Frontal cortex (tissue), 4 donors: ENCODE measurements at places on chromosomes 6 and 20. TPM values are rescaled to one million over a fixed set of nuclear protein-coding genes. Genes with fewer than 3 reads are reported as not detected.

DNA sequence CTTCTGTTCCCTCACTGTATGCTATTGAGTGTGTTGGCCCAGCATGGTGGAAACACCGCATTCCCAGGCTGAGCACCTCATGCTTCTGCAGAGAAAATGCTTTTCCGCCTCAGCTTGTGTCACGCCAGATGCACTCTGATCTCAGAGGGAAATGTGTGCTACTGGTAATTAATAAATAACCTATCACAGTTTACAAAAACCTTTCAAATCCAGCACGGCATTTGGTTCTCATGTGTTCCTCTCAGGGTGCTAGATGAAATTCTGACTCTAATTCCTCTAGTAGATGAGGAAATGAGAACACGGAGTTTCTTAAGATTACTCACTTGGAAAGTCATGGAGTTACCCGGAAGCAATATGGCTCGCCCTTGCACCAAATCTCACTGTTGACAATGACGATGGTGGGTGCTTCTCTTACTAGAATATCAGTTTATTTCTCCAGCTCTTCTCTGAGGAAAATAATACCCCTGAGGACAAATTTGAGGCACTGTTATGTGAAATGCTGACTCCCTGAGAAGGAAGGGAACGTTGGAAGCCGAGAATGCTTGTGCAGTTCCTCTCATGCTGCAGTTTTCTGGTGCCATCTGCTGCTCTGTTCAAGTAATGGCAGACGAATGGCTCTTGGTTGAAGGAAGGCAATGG lies 116.6 kb downstream of the RNF144B start:
- peak; percentile 18 for DNase-seq

DNA sequence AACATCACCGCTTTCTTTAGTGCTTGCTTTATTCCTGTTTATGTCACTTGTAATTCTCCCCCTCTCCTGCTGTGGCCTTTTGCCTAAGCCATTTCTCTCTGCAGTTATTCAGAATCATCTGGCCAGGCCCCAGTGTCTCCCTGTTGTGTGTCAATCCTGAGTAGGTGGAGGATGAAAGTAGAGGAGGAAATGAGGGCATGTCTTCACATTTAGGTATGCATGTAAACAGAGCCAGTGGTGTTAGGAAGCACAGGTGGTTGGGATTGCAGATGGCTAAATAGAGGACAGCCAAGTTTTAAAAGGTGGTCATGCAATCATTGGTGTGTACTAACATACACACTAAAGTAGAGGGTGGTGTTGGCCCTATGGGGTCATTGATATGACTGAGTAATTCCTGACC lies 5.2 kb downstream of the PRSS35 start:
- DNase-seq = no peak

MICA gene
- 0.82 TPM for total RNA-seq

RPRD1B gene
- 39.1 TPM for total RNA-seq

DNA sequence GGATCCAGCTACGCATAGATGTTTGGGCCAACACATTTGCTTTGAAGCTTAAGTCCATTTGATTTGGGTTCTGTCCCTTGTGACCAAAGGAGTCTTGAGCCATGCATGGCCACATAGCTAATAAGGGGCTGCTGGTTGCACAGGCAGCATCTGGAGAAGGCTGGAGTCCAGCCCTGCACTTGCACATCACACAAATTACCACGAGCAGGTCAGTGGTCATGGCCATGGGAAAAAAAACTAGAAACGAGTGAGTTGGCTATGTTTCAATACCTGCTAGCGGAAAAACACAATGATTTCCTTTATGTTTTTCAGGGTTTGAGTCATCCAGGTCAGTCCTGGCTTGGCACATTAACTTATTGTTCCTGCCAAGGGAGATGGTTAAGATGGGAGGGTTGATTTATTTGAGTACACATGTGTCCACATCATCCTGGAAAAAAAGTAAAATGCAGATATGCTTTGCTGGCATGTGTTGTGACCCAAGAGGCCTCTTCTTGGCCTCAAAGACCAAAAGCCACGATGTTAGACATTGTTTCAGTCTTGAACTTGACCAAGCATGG lies 5.6 kb upstream of the STX16 start:
- no peak for DNase-seq

DNA sequence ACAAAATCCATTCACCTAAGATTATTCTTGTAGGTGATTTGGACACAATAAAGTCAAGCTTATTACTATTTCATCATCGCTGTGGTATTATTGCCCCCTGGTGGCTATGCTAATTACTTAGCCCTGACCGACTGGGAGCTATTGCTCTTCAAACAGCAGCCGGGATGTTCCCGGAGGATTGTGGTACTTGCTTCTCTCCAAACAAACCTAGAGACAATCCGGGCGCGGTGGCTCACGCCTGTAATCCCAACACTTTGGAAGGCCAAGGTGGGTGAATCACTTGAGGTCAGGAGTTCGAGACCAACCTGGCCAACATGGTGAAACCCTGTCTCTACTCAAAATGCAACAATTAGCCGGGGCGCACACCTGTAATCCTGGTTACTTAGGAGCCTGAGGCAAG lies 15.4 kb upstream of the STMND1 start:
- DNase-seq = peak; percentile 53

GRCh38 chr20:57514273-57514751 lies 10.6 kb downstream of the CTCFL start:
- DNase-seq = peak; percentile 57

CD83 gene
- 23.6 TPM for total RNA-seq

DNA sequence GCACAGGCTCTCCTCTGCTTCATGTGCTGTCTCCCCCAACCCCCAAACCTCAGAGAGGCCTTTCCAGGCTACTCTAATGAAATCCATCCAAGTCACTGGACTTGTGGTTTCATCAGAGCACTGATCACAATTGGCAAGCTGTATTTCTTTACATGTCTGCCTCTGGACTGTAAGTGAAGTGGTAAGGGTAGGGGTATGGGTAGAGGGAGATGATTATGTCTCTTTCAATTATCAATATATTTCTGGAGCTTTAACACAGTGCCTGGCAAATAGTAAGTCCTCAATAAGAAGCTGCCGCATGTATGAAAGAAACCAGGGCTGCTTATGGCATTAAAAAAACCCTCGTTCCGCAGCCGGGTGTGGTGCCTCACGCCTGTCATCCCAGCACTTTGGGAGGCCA lies 5.4 kb downstream of the TRERF1 start:
- DNase-seq = no peak

- DNase-seq = no peak
These were observed 611.9 kb upstream of the MAP3K7 start for GRCh38 chr6:91198588-91199255.

TNFRSF6B gene
- total RNA-seq = not detected

- DNase-seq = no peak
These were observed 9.7 kb upstream of the WFDC8 start for GRCh38 chr20:45588800-45589199.

DNA sequence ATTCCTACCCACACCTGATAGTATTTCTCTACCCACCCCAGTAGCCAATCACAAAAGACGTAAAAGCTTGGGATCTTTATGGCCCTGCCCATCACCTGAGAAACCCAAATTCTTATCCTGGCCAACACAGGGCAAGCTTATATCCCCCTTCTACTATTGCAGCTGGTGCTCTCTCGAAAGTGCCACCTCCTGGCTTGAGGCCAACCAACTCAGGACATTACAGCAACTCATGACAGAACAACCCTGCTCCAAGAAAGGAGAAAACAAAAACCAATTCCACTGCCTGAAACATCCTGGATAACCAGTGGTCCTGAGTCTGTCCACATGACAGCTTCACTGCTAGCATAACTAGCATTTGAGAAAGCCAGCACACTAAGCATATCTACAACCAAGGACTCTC lies 97.9 kb downstream of the CFAP61 start:
- DNase-seq = no peak

DNA sequence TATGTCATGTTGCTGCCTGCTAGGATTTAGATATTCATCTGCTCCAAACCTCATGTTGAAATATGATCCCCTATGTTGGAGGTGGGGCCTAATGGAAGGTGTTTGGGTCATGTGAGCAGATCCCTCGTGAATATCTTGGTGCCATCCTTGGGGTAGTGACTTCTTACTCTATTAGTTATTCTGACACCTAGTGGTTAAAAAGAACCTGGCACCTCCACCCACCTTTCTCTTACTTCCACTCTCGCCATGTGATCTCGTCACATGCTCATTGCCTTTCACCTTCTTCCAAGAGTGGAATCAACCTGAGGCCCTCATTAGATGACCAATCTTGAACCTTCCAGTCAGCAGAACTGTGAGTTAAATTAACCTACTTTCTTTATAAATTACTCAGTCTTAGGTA lies 549.4 kb upstream of the SYNCRIP start:
- DNase-seq = no peak

DNA sequence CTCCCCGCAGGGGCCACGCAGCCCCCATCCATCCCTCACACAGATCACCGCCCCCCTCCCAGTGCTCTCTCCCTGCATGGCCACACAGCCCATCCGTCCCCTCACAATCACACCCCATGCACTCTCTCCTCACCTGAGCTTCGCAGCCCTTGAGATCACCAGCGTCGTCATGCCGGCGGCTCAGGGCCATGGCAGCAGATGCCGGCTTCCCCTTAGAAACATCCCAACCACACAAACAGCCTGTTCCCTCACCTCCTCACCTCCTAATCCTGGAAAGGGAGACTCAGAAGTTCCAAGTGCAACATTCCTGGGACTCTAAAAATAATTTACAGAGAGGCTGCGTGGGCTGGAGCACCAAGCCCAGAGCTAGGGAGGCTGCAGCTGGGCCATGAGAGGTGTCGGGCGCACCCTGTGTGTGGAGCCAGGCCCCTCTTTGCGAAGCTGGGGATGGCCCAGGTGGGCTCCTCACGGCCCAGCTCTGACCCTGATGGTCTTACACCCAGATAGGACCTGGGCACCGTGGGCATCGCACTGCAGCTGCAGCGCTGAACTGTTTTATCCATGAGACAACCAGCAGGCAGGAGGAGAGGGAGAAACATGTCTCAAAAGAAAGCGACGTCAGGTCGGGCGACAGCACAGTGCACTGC lies 125.3 kb downstream of the DLL1 start:
- no peak for DNase-seq

DNA sequence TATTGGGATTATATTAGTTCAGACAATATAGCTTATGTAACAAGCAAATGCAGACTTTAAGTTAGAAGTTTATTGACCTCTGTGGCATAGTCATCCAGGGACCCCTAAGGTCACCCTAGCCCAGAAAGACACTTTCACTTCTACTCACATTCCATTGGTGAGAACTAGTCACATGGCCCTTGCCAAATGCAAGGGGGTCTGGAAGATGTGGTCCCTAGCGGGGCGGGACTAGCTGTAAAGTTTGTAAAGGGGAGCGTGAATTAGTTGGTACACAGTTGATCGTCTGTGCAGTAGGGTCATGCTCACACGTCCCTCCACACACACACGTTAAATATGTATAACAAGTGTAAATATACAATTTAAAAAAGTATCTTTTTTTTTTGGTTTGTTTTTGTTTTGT lies 9.3 kb downstream of the HNF4A start:
- no peak for DNase-seq

DNA sequence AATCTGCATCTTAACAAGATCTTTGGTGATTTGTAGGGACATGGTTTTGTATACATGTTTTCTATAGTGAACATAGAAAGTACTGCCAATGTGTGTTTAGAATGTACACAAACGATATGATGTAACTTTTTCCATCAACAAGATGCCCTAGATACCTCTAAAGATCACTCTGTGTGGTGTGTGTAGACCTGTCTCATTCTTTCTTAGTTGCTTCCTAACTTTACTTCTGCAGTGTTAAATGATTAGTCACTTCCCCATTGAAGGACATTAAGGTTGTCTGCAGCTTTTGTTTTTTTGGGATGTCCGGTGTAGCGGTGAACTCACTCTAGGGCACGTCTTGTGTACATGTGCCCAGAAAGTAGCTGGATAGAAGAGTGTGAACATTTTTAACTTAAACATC lies 35.9 kb downstream of the CDYL start:
- no peak for DNase-seq

GRCh38 chr20:62754991-62755356 lies 41.3 kb upstream of the MRGBP start:
- no peak for DNase-seq

- DNase-seq = no peak
These were observed 230.1 kb upstream of the PRND start for GRCh38 chr20:4491643-4492042.

C20orf144 gene
- 0.41 TPM for total RNA-seq
